ENCODE measurements at places on chromosomes 12 and 14.

DNA sequence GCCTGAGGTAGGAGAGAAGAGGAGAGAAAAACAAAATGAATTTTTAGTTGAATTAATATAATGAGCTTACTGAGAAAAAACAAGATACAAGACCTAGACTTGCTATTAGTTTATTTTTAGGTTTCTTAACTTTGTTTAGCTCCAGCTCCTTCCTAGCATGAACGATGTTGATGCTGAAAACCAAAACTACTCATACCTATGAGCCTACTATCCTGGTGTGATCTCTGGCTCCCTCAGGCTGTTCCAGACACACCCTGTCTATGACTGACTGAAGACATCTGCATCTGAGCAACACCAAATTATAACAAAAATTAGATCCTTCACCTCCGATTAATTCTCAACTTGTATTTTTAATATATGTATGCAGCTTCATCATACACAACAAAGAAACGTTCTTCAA is 190.4 kb downstream of the SLC5A8 start:
- no peak for DNase-seq

GRCh38 chr12:75670216-75670615 is 158.8 kb upstream of the KRR1 start:
- no peak for DNase-seq

- DNase-seq, result no peak
Measured at GRCh38 chr12:3081091-3081490, 3.9 kb downstream of the TSPAN9 start.

GRCh38 chr12:132474237-132474741 is 15.7 kb upstream of the FBRSL1 start:
- no peak for DNase-seq

DNA sequence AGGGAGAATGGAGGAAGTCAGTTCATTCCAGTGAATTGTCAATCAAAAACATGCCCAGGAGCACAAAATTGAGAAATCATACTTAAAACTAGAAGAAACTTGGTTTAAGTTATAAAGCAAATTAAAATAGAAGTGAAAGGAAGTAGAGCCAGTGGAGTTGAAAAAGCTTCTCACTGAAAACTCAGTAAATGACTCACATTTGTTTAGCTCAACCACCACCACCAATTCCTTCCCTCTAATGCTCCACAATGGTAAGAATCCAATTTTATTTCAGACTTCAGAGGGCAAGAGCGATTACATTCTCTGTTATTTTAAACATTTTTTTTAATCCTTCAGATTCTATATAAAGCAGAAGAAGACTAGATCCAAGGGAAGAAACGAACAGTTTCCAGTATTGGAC is 19.4 kb downstream of the UTP20 start:
- DNase-seq, result no peak

DNA sequence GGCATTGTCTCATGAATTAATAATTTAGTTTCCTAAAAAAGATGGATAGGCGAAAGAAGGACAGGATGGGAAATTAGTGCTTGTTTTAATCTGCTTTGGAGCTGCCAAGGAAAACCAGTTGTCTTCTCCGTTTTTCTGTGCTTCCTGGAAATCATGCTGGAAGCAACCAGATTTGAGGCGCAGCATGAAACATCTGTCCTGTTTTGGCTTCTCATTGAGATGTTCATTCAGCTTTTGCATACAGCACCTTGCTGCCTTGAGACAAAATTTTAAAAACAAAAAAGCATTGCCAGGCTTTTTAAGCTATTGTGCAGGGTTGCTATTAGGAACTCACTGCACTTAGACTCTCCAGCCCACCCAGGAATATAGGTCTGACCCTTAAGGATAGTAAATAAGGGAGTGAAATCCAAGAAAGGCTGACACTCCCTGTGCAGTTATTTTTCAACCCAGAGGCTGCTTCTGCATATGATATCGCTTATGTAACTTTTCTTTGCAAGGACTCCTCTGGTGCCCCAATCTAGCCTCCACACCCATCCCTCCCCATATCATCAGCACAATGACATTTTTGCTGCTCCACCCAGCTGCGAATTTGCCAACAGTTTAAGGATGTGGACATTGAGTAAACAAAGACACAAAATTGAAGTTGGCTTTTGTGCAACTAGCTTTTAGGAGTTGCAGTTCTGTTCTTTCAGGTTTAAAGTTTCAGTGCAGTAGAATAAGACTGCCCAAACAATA is 46.9 kb upstream of the MDM1 start:
- DNase-seq, result no peak

DNA sequence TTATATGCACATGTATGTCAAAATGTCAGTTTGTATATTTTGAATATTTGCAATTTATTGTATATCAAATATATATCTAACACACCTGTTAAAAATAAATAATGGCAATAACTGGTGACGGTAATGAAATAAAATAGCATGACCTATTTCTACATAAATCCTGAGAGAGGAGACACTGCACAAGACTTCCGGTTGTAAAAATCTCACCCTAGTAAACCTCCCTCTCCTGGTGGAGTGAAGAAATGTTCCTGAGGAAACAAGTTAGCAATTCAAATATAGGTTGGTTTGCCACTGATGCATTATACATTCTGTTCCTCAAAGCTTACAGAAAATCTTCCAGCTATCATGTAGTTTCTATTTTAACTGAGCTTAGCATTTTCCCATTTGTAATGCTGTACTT is 166.1 kb upstream of the SYT10 start:
- no peak for DNase-seq

DNA sequence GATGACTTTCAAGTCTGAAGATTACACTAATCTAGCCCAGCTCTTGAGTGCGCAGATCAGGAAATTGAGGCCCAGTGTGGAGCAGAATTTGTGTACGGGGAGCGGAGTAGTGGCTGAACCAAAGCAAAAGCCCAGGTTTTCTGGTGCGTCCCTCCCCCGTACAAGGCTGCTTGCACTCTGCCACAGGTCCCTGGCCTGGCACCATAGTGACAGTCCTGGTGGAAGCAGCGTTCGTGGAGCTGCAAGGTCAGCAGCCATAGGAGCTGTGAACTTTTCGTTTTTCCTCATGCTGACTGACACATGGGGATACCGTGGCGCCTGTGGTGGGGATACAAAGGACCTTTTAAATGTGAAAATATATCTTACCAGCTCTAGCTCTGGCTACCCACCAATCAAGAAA is 1.7 kb downstream of the EVL start:
- peak; percentile 62 for DNase-seq

DNA sequence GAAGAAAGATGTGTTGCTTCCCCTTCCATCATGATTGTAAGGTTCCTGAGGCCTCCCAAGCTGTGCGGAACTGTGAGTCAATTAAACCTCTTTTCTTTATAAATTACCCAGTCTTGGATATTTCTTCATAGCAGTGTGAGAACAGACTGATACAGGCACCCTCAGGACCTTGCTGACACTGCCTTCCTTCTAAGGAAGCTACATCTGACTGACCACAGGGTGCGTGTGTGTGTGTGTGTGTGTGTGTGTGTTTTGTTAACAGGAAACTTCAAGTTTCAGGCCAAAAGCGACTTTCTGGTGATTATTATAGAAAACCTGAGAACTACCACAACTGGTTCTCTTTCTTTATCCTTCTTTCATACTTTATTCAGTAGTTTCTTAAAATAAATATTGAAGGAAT is 149.0 kb downstream of the CAPZA3 start:
- DNase-seq, result no peak

GRCh38 chr14:103819503-103820307 is 27.7 kb downstream of the PPP1R13B start:
- DNase-seq, result no peak

DNA sequence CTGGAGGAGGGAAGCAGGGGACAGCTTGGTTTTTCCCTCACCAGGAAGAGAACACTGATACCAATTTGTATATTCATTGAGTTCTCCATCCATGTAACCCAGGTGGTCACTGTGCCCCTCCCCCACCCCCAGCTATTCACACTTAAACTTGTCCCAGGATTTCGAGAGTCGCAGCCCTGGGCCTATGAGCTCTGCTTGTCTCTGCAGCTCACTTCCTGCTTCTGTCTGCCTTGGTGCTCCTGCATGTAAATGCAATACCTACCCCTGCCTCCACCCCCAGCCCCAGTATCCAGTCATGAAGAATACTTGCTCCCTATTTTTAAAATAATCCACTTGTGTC is 452.2 kb downstream of the BCL11B start:
- no peak for DNase-seq

- DNase-seq, result no peak
Measured at GRCh38 chr12:110744151-110744571, 1.5 kb upstream of the PPP1CC start.

DNA sequence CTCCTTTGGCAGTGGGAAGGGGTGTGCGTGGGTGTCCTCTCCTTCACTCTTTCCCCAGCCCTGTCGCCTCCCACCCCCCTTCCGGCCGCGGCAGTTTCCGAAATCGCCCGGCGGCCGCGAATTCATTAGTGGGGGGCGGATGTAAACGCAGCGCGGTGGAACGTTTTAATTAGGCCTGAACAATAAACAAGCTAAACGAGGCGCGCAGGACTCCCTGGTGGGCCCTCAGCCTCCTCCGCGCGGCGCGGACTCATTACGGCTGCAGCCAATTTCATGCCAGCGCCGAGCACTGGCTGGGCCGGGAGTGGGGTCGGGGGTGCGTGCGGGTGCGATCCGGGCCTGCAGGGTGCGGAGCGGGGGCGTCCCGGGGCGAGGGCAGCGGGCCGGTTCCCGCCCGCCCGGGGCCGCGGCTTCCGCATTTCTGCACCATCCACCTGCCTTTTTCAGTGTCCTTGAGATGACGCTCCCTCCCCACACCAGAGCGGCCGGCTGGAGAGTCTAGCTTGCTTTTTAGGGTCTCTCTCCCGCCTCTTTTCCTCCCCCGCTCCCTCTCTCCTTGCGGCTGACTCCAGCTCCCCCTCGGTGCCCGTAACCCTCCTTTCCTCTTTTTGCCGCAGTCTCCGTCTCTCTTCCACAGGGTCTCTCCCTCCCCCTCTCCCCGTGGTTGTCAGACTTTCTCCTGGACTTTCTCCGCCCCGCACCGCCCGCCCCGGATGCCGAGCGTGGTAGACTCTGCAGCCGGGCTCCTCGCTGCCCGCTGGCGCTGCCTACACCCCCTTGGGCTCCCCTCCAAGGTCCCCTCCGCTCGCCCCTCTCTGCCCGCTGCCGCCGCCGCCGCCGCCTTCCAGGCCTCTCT is at the start of gene CISTR:
CISTR (minus strand) TSS at position 644 of the 856 bp plus-strand sequence.
- peak; percentile 39 for DNase-seq

DNA sequence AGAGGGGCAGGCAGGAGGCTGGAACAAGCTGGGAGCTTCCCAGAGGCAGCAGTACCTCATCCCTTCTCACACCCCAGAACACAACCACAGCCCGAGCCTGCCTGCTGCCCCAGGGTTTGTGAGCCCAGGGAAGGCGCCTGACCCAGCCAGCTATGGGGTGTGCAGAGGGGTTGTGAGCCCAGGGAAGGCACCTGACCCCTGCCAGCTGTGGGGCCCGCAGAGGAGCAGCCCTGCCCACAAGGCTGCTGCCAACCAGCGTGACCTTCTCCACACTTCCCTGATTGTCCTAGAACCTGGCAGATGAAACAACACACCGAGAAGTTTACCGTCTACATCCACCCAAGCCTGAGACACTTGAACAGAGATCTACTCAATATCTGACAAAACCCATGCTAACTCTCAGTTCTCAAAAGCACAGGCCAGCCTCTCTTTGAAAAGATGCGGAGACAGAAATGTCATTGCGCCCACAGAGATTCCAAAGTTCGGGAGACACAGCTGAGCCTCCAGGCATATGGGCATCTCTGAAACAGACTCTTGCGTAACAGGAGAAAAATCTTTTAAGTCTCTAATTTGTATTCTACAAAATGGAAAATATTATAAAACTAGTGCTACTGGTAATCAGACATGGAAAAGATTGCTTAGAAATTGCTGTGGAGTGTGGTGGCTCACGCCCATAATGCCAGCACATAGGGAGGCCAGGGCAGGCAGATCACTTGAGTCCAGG is 47.3 kb downstream of the SFSWAP start:
- DNase-seq, result no peak

DNA sequence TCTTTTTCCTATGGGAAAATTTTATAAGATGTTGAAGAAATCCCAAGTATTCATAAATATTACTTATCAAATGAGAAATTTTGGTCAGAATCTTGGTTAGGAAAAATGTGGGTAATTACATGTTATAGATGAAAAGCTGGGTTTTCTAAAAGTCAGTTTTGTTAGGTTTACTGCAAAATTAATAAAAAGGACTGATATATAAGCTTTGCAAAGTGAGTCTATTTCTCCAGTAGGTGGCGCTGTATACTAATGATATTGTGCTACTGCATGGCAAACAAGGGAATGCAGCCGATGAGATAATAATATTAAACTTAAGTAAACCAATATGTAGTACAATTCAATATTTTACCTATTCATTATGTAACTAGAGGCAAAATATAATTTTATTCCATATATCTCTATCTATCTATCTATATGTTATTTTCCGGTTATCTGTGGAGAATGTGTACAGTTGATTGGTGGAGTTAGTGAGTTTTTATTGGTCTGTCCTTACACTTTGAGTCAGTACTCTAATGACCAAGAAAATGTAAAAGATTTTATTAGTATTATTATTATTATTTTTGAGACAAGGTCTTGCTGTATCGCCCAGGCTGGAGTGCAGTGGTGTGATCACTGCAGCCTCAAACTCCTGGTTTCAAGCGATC is 32.9 kb downstream of the MIPOL1 start:
- DNase-seq, result no peak

DNA sequence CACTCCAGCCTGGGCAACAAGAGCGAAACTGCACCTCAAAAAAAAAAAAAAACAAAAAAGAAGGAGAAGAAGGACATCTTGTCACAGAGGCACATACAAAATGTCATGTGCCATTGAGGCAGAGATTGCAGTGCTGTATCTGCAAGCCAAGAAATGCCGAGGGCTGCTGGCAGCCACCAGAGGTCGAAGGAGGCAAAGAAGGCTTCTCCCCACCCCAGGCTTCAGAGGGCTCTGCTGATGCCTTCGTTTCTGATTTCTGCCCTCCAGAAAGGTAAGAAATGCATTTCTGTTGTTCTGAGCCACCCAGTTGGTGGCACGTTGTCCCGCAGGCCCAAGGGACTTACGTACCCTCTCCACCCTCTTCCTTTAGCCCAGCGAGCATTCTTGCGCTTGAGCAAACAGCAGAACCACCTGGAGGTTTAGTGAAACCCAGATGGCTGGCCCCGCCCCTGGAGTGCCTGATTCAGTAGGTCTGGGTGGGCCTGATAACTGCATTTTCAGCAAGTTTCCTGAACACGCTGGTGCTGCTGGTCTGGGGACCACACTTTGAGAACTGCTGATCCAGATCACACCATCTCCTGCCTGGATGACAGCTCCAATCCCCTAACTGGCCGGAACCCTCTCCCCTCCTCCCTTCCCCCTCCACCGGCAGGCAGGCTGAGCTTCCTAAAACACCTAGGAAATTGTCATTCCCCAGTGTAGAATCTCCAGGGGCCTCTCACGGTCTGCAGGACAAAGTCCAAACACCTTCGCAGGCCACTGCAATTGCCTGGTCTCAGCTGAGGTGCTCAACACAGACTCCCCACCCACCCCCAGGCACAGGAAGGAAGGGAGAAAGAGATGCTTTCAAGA is 21.1 kb upstream of the SCARB1 start:
- peak; percentile 21 for DNase-seq
